ENCODE measurements at places on chromosomes 13 and 19.

DNA sequence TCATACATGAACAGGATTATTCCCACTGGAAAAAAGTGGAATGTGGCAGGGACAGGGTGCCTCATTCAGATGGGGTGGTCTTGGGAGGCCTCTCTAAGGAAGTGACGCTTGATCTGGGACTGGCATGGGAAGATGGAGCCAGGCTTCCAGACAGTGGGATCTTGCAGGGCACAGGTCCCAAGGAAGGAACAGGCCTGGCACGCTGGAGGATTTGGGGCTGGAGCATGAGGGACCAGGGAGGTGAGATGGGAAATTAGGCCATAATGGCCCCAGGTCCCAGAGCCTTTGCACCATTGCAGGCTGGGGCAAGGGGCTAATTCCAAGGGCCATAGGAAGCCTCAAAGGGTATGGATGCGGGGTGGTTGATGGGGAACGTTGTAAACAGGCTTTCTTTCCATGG, 9.2 kb downstream of the ZNF536 start:
- DNase-seq, result no peak

DNA sequence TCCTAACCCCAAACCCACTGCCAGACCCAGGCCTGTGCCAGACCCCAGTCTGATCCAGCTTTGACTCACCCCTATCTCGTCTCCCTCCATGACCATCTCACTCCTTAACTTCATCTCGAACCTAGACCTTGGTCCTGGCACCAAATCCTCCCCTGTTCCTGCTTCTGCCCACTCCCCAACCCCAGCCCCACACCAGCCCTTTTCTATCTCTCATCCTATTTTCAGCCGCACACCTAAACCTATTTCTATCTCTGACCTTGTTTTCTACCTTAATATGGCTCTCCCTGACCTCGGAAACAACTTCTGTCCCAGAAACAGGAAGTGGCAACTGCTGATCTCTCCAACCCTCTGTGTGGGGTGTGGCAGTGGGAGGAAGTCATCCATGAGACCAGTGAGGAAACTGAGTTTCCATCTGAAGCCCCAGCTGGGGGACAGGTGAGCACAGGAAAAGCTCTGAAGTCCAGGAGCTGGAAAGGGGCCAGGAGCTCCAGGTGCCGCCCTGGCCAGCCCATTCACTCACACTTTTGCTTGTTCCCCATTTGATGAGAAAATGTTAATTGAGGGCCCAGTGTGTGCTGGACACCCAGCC, 13.7 kb downstream of the PTH2 start:
- DNase-seq, result no peak

DNA sequence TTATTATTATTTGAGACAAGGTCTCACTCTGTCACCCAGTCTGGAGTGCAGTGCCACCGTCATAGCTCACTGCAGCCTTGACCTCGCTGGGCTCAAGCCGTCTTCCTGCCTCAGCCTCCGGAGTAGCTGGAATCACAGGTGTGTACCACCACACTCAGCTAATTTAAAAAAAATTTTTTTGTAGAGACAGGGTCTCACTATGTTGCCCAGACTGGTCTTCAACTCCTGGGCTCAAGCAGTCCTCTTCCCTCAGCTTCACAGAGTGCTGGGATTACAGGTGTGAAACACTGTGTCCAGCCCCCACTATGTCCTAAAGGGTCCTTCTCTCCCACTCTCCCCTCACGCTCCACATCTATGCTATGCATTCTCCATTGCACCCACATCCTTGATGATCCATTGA, 9.1 kb upstream of the TLE2 start:
- no peak for DNase-seq

DNA sequence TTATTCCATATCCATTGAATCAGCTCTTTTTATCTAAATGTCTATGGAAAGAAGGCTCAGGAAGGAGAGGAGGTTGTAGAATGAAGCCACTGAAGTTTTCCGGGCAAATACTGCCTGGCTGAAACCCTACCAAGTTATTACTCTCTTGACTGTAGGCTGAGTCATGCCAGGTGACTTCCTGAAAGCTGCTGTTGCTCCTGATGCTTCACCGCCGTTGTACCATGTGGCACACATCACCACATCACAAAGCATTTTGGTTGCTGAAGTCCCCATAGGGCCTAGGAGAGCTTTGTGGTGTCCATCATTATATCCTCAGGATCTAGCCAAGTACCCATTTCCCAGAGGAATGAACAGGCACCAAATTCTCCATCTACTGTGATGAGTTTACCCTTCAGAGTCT, 11.1 kb upstream of the TDRD12 start:
- no peak for DNase-seq

- no peak for DNase-seq
These were observed 717.4 kb upstream of the SPRY2 start for GRCh38 chr13:81058211-81058915.

DNA sequence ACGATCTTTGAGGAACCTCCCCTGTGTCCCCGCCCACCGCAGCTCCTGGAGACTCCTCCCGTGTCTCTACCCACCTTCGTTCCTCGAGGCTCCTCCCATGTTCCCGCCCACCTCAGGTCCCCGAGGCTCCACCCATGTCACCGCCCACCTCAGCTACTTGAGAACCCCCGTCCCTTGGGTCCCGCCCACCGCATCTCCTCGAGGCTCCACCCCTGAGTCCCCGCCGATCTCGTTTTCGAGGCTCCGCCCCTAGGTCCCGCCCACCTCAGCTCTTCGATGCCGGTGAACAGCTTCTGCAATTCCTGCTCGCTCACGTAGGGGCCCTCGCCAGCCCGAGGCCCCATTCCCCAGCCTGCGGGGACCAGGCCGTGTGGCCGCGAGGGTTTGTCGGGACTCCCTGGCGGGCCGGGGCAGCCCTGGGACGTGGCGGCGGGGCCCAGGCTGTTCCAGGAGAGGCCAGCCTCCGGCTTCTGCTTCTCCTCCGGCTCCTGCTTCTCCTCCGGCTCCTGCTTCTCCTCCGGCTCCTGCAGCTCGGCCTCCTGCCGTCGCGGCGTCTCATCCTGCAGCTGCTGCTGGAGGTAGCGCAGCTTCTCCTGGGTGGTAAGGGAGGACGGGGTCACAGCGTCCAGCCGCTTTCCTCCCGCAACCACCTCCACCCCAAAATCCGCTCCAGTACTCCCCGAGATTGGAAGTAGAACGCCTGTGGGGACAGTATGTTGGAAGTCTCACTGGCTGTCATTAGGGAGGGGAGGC, 16.7 kb downstream of the TSKS start:
- DNase-seq, result no peak

GRCh38 chr19:48967346-48968178, 2.5 kb downstream of the FTL start:
- no peak for DNase-seq

DNA sequence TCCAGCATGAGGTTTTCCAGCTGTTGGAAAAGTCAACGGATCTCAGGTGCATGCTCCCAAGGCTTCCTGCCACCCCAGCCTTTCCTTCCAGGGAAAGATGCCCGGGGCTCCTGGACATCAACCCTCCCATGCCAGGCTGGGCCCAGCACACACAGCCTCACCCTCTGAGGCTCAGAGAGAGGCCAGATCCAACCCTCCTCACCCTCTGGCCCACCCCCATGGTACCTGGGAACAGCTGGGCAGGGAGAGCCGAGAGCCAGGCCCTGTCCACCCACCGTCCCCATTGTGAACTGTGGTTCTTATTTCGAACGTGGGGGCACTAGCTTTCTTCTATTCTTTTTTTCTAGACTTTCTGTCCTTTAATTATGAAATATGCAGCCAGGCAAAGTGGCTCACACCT, 9.9 kb upstream of the CCNP start:
- DNase-seq, result no peak

- DNase-seq, result no peak
These were observed 49.0 kb downstream of the RYR1 start for GRCh38 chr19:38482496-38482895.

GRCh38 chr19:17511724-17512573, 500 bp downstream of the PGLS start:
- peak; percentile 29 for DNase-seq

- no peak for DNase-seq
These were observed 3.8 kb upstream of the FGF14 start for GRCh38 chr13:102405499-102406100.

GRCh38 chr19:4144666-4145249, 8.7 kb upstream of the CREB3L3 start:
- no peak for DNase-seq

- DNase-seq, result no peak
These were observed 774 bp downstream of the SLC25A15 start for GRCh38 chr13:40790154-40790616.

- DNase-seq, result no peak
These were observed 31.7 kb downstream of the INSR start for GRCh38 chr19:7262470-7262869.

- no peak for DNase-seq
These were observed 1004.8 kb downstream of the OLFM4 start for GRCh38 chr13:54033323-54033861.

DNA sequence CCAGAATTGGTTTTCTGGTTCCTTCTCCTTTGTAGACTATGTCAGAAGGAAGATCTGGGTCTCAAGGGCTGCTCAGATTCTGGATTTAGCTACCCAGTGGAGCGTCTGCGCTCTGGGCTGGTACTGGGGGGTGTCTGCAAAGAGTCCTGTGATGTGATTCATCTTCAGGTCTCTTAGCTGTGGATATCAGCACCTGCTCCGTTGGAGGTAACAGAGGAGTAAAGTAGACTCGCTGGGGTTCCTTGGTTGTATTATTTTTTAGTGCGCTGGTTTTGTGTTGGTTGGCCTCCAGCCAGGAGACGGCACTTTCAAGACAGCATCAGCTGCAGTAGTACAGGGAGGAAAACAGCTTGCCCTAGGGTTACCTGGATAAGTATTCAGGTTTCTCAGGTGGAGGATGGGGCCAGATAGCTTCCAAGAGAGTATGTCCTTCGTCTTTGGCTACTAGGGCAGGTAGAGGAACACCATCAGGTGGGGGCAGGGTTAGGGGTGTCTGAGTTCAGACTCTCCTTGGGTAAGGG, 10.4 kb upstream of the KLK15 start:
- no peak for DNase-seq

DNA sequence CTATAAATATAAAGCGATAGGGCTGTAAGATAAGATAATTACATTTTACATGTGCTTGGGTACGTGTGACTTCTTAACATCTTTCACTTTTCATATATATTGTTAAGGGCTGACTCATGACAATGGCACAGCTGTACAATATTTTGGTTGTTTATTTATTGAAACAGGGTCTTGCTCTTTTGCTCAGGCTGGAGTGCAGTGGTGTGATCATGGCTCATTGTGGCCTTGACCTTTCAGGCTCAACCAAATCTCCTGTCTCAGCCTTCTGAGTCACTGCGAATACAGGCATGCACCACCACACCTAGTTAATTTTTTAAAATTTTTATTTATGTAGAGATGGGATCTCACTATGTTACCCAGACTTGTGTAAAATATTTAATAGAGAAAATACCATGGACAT, 2532.4 kb upstream of the PCDH20 start:
- DNase-seq, result no peak

DNA sequence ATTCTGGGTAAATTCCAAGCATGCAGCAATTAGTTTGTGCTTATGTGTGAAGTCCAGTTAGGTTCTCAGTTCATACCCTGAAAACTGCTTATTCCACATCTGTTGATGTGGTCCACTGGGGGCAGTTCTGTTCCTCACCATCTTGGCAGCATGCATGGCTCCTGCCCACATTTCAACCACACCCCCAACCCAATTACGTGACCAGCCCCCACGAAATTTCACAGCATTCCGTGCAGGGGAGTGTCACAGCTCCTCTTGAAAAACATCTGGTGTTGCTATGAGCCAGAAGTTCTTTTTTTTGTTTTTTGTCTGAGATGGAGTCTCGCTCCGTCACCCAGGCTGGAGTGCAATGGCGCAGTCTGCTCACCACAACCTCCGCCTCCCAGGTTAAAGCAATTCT, 9.1 kb upstream of the ERVK3-1 start:
- no peak for DNase-seq

Measured in cerebellar nuclear complex (tissue), 1 donor.